RKO (cell line): ENCODE measurements at places on chromosomes 7 and 10.

DNA sequence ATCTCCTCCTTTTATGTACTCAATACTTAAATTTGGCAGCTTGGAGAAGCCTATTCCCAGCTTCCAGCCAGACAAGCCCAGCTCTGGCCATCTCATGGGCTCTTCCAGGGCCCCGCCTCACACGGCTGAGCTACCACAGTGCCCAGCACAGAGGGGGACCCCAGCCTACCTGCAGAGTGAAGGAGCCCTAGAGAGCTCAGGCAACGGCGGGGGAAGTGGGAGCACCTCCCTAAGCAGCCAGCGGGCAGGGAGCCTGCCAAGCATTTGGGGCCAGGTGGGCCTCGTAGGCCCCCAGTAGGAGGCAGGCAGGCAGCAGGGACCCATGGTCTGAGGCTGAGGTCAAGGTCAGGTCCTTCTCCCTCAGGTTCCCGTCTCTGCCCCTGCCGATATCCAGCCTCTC, 29.1 kb upstream of the SMARCD3 start:
- DNase-seq, result no peak

DNA sequence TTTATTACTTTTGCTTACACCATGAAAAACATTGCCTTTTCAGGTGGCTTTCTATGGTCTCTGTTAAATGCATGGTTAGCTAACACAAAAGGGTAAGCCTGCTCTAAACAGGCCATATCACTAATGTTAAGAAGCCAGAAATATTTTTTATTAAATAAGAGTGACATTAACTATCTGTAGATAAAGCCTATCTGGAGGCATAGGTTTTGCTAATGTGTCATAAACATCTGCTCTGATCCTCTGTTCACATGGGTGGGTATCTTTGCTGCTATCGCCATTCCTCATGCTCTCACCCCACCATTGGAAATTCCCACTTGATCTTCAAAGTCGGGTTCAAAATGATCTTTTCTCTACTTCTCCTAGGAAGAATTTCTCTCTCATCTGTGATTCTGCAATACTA, 32.4 kb downstream of the EPC1 start:
- no peak for DNase-seq

DNA sequence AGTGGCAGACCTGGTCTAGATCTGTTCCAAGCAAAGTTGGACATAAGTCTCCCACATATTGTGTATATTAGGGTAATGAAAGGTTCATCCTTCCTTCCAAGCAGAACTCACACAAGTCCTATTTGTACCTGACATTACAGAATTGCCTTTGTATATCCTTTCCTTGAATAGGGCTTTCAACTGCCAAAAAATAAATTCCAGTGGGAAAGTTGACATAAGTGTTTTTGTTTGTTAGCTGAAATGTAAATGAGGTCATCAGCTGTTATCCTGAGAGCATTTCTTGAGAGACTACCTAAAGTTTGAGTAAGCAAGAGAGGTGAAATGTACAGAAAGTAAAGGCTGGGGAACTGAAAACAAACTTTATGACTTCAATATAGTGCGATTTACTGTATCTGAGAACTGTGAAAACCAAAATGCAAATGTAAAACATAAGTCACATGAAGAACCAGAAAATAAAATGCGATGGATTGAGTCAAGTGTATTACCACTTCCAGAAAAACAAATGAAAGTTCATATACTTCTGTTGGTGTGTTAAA, 527.3 kb upstream of the SEMA3D start:
- DNase-seq, result no peak

DNA sequence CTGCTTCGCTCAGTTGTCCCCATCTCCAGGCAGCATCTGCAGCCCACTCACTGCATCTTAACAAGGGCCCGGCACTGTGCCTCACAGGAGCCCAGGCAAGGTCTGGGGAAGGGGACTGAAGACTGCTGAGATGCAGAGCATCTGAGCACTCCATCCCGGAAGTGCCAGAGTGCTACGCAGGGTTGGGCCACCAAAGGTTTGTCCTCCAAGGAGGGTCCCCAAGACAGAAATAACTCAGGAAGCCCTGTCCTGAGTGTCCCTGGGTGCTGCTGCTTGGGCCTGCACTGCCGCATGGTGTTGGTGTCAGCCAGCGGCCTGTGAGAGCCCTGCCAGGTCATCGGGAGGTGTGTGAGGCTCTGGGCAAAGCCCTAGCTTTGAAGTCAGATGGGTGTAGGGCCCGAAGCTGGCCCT, 288.2 kb upstream of the ZMIZ1 start:
- no peak for DNase-seq

DNA sequence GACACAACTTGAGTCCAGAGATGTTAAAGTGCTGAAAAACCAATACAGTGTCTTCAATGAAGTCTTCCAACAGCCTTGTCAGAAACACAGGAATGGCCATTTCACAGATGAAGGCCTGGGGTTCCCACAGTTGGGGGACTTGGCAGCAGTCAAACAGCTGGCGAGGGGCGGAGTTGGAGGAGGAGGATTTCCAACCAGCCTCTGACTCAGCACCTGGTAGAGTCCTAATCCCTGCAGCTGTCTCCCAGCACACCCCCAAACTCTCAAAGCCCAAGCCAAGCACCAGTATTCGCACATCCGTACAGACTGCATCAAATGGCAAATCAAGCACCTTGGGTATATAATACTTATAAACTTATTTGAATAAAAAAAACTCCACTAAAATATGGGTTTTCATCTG, 28.0 kb downstream of the CTBP2 start:
- DNase-seq, result no peak

- DNase-seq, result peak; percentile 87
Measured at GRCh38 chr10:33334805-33335550, 511 bp upstream of the NRP1 start.

DNA sequence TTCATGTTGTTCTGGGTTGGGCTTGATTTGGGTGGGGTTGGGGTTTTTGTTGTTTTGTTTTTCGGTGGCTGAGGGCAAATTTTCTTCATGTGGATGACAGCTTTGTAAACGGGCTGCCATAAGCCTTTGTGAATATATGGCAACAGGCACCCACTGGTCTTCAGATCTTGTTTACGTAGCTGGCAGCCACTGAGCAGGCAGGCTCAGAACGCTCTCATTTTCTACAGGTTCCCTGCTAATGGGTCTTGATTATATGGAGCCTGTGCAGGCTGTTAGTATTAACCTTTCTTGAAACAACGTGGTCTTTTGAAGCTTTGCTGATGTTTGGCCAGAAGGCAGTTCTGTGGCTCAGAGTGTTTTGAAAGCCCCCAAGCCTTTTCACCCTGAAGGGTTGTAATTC, 199.7 kb downstream of the TNS3 start:
- DNase-seq, result no peak

- no peak for DNase-seq
Measured at GRCh38 chr10:131461093-131461492, 149.6 kb upstream of the TCERG1L start.

DNA sequence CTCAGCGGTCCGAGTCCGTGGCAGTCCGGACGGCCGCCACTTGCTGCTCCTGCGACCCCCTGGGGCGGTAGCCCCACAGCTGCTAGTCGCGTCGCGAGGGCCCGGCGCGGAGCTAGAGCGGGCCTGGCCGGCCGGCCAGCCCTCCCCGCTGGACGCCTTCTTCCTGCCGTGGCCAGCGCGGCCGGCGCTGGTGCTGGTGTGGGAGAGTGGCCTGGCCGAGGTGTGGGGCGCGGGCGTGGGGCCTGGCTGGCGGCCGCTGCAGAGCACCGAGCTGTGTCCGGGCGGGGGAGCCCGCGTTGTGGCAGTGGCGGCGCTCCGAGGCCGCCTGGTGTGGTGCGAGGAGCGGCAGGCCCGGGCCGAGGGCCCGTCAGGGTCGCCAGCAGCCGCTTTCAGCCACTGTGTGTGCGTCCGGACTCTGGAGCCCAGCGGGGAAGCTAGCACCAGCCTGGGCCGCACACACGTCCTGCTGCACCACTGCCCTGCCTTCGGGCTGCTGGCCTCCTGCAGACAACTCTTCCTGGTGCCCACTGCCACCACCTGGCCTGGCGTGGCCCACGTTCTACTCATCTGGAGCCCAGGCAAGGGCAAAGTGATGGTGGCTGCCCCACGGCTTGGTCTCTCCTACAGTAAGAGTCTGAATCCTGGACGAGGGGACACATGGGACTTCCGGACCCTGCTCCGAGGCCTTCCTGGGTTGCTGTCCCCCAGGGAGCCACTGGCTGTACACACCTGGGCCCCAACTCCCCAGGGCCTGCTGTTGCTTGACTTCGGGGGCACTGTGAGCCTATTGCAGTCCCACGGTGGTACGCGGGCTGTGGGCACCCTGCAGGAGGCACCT, 631 bp downstream of the HPS6 start:
- DNase-seq, result peak; percentile 48

- DNase-seq, result no peak
Measured at GRCh38 chr10:99573790-99574189, 41.0 kb downstream of the NKX2-3 start.

DNA sequence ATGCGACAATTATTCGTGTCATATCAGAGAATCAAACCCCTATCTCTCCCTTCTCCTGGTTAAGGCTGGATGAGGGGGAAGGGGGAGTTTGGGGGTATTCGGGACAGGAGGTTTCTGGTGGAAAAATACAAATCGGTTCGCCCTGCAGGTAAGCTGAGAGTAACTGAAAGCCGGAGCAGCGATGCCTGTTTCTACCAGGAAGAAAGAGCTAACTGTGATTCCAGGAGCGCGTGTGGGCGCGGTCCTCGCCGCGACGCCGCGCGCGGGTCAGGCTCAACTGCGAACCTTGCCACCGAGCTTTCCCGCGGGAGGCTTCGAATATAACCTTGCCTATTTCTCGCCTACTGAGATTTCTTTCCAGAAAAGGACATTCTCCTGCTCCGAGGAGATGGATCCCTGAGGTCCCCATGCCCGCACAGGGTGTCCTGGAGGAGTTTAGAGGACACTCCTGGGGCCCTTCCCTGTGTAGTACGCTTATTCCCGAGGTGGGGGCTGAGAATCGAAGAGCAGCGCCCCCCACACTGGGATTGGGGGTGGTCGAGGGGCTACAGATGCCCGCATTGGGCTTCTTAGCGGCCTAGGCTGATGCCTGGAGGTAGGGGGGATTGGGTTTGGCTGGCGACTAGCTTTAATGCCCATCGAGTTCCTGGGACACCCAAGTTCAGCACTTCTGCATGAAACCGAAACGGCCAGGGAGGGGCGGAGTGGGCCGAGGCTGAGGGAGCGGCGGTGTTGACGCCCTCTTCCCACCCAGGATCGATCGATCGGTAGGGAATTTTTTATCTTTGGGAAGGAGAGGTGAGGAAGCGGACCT, 13.0 kb upstream of the DLX6 start:
- no peak for DNase-seq

GRCh38 chr10:74047871-74048270, 50.0 kb downstream of the VCL start:
- no peak for DNase-seq

DNA sequence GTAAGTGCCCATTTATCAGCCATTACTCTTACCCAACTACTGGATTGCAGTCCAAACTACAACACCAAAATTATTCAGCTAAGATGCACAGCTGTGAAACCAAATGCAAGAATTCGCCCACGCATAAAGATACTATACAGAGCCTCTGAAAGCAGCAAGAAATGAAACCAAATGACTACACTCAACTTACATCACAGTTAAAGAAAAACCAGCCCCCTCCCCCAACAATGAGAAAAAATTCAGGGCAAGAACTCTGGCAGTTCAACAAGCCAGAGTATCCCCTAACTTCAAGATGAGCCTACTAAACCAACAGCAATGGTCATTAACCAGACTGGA, 209.1 kb upstream of the VWC2 start:
- DNase-seq, result no peak

- DNase-seq, result no peak
Measured at GRCh38 chr10:117334926-117335325, 40.3 kb downstream of the PDZD8 start.

DNA sequence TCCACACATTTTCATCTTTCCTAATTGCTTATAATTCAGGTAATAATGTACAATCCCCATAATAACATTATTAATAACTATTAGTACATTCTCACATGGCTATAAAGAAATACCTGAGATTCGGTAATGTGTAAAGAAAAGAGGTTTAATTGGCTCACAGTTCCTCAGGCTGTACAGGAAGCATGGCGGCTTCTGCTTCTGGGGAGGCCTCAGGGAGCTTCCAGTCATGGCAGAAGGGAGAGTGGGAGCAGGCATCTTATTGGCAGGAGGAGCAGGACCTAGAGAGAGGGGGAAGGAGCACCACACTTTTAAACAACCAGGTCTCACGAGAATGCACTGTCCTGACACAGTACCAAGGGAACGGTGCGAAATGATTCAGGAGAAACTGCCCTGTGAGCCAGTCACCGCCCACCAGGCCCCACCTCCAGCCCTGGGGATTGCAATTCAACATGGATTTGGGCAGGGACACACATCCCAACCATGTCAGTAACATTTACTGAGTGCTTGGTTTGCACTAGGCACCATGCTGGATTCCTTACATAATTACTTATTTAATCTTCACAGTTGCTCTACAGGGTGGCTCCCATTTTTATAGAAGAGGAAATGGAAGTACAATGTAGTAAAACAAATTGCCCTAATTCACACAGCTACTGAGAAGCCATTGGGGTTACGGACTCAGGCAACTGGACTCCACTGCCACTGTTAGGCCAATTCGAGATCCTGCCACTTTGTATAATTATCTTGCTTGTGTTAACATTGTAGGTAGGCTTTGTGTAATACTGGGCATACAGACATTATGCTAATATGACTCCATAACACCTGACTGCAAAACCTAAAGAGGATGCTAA, 8.7 kb upstream of the ESYT2 start:
- no peak for DNase-seq

- no peak for DNase-seq
Measured at GRCh38 chr7:32039000-32039756, 31.0 kb downstream of the PDE1C start.

- no peak for DNase-seq
Measured at GRCh38 chr10:71941318-71941717, 22.9 kb upstream of the CHST3 start.

DNA sequence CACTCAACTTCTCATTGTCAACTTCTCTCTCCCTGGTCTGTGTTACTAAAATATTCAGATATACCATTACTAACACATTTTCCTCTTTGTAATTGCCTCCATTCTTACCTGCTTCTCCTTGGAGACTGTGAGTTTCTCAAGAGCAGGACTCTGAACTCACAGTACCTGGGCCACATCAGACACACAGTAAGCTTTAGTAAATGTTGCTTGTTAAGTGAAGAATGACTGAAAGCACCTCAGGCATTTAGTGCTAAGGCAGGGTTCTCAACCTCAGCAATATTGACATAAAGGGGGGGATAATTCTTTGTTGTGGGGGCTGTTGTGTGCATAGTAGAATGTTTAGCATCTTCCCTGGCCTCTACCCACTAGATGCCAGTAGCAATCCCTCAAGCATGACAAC, 72.0 kb upstream of the RAB11FIP2 start:
- no peak for DNase-seq

- DNase-seq, result no peak
Measured at GRCh38 chr10:121357401-121357800, 240.8 kb downstream of the FGFR2 start.

DNA sequence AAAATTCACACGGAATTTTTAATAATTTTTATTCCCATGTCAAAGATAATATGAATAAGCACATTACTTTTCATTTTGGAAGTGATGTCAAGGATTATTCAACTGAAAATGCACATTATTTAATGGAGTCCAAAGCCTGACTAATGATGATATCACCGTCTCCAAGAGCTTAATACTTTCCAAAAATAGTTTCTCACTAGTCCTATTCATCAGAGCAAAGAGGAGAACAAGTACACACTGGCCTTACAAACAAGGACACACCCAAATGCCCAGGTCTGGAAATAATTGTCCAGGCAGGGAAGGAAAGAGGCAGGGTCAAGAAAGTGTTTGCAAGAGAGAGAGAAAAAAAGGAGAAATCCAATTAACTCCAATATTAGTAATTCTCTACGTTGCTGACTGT, 216.8 kb upstream of the CCDC6 start:
- peak; percentile 52 for DNase-seq
